ENCODE measurements at places on chromosomes 13 and 19.
A peak's percentile ranks its signal among the peaks of the same experiment; 100 is the strongest.

GRCh38 chr13:57345526-57345925, 178.5 kb downstream of the PRR20E start:
- no peak for DNase-seq

GRCh38 chr13:40379196-40379595, 287.2 kb downstream of the FOXO1 start:
- no peak for DNase-seq

DNA sequence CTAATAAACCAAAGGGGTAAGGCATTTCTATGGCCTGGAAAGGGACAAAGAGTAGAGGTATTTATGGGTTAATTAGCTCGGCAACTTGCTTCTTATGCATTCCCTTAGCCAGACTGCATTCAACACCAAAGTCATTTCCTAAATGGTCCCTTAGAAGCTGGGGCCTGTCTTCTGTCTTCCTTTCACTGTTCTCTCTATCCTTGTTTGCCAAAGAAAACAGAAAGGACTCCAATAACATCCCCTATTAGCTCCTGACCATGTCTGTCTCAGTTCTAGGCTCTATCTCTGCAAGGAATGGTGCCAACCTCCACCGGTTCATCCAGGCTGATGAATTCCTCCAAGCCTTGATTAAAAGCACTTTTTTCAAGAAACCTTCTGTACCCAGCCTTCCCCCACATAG, 123.5 kb downstream of the KCTD12 start:
- no peak for DNase-seq

GRCh38 chr13:41674246-41674645, 216.9 kb downstream of the RGCC start:
- DNase-seq, result no peak

DNA sequence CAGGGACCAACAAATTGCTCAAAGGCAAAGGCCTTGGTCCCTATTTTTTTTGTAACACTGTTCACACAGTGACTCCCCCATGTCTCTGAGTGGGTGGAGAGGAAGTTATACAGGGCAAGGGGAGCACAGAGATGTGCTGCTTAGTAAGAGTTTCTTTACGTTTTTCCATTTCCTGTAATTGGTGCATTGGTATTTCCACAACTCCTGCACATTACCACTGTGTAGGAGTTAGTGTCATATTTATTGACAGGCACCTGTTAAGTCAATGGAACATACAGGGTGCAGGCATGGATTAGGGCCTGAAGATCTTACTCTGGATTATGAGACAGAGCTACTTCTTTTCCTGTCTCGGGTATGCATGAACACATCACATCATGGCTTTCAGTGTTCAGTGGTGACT, 45.2 kb downstream of the SOX21 start:
- no peak for DNase-seq

DNA sequence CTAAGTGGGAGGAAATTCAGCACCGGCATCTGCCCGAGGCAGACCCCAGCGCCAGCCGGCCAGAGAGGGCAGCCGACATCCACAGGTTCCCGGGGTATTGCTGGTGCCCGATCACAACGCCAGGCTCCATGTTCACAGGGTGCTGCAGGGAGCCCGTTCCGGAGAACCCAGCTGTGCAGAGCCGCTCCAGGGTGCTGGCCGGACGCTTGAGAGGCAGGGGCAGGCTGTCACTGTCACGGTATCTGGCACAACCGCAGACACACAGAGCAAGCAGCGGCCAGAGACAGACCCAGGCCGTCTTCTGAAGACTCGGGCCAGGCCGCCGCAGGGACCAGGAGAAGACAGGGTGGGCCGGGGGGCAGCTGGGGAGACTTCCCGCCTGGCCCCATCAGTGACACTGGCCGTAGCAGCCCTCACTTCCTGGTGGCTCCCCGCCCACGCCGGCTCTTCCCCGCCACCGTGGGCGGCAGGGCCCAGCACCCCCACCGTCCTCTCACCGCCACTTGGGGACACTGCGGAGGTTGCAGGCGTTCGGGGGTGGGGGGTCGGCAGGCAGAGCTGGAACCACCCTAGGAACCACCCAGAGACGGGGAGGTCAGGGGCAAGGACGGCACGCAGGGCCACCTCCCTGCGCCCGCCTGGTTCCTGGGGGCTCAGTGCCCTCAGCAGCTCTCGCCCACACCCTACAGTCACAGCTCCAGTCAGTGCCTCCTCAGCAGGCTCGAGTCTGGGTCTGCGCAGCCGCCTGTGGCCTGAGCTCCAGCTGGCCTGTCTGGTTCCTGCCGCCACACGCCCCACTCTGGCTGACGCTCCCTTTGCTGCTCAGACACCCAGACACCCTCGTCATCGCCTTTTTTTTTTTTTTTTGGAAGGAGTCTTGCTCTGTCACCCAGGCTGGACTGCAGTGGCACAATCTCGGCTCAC, 3.8 kb downstream of the RNF126 start:
- DNase-seq, result no peak

DNA sequence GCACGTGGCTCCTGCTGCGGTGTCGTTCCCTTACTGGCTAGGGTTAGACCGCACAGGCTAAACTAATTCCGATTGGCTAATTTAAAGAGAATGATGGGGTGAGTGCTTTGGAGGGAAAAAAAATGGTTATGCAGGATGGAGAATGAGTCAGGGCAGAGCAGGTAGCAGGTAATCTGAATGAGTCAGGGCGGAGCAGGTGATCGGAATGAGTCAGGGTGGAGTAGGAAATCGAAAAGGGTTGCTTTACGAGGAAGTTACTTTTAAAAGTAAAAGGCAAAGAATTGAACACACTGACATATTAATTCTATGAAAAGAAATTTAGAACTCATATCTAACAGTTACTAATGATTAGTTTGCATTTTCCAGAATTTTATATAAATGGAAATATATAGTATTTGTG, 335.5 kb downstream of the FOXO1 start:
- DNase-seq, result no peak

- DNase-seq, result no peak
Observed at GRCh38 chr13:26019251-26019650, 32.6 kb downstream of the SHISA2 start.

DNA sequence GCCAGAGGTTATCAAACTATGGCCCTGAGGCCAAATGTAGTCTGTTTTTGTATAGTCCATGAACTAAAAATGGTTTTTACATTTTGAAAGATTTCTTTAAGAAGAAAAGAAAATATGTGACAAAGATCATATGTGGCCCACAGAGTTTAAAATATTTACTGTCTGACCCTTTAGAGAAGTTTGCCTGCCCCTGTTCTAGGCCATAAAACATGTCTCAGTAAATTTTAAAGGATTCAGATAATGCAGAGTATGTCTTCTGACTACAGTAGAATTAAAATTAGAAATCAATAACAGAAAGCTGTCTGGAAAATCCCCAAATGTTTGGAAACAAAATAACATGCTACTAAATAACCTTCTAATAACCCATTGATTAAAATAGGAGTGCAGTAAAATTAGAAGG, 86.3 kb downstream of the KCNRG start:
- DNase-seq, result no peak

DNA sequence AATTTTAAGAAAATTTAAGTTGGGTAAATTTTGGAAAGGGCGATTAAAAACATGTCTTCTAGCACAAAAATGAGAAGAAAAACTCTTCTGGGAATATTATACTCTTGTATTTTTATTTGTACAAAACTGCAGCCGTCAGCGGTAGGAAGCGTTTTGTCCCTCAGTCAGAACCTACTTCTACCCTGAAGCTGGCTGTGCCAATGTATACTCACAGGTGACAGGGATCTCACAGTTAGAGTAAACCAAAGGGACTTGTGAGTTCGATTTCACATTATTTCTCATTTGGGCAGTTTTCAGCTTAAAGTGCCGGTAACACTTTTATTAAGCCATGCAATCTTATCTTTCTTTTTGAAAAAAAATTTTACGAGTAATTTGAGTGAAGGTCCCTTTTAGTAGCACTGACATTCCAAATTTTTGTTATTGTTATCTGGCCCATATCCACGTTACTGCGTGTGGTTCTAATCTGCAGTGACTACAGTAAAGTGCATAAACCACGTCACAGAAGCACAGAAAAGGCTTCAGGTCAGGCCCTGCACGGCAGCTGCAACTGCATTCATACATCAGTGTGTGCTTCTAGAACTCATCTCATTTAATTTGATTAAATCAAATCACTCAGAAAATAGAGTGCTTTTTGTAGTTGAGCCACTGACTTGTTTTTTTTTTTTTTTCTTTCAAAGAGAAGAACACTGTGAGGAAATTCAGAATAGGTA, 387.3 kb downstream of the LIG4 start:
- no peak for DNase-seq

DNA sequence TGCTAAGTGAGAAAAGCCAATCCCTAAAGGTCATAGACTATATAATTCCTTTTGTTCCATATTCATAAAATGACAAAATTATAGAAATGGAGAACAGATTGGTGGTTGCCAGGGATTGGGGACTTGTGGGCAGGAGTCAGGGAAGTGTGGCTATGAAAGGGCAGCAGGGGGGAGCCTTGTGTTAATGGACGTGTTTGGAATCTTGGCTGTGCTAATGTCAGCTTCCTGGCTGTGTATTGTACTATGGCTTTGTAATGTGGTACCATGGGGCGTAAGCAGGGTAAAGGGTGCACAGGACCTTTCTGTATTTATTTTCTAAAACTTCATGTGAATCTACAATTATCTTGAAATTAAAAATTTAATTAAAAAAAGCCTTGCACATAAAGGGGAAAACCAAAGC, 248.5 kb downstream of the UQCRFS1 start:
- DNase-seq, result no peak

GRCh38 chr13:94063096-94063495, 416.4 kb downstream of the DCT start:
- no peak for DNase-seq

DNA sequence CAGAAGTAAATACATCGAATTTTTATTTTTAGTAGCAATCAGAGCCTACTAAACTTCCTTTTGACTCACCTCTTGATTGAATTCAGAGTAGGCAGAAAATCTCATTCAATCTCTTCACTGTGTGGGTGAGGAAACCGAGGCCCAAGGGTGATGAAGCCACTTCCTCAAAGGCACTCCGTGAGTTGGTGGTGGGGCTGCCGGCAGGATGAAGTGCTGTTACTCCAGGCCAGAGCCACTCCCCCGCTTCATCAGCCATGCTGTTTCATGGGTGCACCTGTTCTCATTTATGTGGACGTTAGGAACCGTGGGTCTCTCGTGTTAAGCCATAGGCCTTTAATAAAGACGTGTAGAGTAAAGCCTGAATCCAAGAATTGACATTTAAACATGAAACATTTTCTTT, 13.2 kb downstream of the ING1 start:
- peak; percentile 78 for DNase-seq

GRCh38 chr13:106417467-106418110, 117.9 kb downstream of the EFNB2 start:
- DNase-seq, result no peak

- DNase-seq, result no peak
Observed at GRCh38 chr13:25371875-25372283, at the start of gene ATP8A2. TSS of gene ATP8A2 (plus strand) at chr13:25371974. CDS start at chr13:25372213, 239 bp downstream.

DNA sequence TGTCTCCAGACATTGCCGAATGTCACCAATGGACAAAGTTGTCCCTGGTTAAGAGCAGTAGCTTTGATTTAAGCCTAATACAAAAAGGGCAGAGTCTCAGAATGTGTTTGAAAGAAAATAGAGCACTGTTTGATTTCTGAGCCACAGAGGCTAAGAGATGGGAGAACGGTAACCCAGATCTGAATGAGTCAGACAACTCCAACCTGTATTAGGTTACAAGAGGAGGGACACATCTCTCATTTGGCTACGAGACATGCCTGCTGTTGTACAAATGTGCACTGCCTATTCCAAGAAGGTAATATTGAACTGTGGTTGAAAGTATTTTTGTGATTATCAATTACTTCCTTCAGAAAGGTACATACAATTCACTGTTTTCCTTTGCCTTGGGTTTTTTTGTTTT, 4.9 kb upstream of the HSPH1 start:
- no peak for DNase-seq

DNA sequence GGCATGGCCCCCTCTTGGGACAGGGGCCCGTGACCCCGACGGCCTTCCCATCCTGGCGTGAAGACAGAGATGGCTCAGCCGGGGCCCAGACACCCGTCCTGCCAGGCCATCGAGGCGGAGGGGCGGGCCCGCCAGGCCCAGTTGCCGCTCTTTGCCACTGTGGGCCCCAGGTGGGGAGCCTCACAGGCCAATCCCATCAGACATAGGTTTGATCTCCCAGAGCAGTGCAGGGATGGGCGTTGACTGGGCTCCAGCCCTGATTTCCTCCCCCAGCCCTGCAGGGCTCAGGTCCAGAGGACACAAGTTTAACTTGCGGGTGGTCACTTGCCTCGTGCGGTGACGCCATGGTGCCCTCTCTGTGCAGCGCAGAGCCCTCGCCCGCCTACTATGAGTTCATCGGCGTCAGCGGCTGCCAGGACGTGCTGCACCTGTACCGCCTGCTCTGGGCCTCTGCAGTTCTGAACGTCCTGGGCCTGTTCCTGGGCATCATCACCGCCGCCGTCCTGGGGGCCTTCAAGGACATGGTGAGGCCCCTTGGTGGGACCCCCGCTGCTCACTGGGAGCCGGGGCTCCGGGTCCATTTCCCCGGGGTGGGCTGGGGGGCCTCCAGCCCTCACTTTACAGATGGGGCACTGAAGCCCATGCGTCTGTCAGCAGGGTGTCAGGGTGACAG, 42.4 kb downstream of the TMEM255B start:
- DNase-seq, result no peak

DNA sequence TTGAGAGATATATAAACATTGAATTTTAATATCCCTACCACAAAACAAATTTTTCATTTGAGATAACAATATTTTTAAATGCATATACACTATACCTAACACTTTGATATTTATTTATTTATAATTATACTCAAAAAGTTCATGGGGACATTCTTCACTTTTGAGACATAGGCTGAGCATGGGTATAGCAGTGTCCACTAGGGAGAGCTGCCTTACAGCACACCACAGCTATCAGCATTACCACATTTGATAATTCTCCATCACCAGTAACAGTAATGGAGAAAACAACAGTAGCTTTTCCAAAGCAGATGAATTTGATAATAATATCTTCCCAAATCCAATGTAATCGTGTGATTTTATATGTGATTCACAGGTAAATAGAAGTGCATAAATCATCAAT, 626.1 kb downstream of the DACH1 start:
- no peak for DNase-seq

GRCh38 chr19:50512112-50512998, 1.4 kb downstream of the ASPDH start:
- no peak for DNase-seq

DNA sequence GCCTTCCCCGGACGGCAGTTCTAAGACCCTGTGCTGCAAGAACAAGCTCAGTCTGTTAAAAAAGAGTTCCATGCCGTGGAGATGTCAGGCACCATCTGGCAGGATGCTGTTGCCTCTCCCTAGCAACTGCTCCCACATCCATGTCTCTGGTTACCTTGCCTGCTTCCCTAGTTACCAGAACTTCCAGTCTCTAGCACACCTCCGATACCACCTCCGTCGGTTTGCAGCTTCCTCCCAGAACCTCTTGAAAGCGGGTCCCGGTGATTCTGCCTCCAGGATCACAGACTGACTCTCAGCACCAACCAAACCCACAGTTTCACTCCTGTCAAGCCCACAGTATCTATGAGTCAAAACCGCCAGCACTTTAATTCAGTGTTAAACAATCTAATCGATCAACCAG, 55.4 kb downstream of the KCTD12 start:
- no peak for DNase-seq

GRCh38 chr13:109494925-109495369, 291.4 kb downstream of the IRS2 start:
- DNase-seq, result no peak

- peak; percentile 98 for DNase-seq
Observed at GRCh38 chr19:42295831-42296525, 6.0 kb upstream of the PRR19 start.

GRCh38 chr13:111469916-111470506, 149.6 kb downstream of the TEX29 start:
- no peak for DNase-seq

GRCh38 chr13:25200783-25201182, 28.7 kb upstream of the AMER2 start:
- no peak for DNase-seq

All from activated CD8-positive, alpha-beta memory T cell treated with anti-CD3 and anti-CD28 coated beads, Interleukin-2, amount 50 U/mL, for 48 hours (primary cell).